Dorsolateral prefrontal cortex (tissue), 122 donors: ENCODE measurements at places on chromosomes 1 and 21.

DNA sequence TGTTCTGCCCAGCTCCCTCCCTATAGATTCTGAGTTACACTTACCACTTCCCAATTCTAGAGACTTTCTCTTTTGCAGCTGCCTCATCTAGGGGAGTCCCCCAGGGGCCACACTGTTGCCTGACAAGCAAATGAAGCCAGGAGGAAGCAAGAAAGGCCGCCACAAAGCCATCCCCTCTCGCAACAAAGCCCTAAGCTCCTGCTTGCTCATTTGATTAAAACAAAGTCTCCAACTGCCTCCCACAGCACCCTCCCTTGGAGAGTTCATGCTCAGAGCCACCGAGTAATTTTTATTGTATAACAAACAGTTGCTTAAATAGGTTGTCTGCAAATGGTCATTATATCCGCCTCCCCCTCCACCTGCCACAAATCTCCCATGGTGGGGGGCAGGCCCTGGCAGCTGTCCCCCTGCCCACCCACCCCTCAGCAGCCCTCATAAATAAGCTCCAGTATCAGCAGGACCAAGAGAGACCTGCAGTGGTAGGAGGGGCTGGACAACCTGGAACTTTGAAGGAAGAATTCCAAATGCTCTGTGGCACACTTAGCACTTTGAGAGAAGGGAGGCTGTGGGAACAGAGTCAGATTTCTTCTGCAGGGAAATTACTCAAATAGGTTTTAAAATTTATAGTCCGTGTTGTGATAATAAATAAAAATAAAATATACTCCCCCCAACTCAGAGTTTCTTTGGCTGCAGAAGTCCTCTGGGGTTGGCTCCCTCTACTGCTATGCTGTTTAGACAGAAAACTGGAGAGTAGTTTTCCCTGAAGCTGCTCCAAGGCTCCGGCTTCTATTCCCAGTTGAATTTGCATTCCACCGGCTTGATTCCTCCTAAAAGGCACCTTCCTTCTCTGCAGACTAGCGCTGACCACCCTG lies 237.5 kb downstream of the TTLL7 start:
- DNase-seq: no peak

GRCh38 chr1:19978143-19978542 lies 1.3 kb downstream of the PLA2G2A start:
- DNase-seq: no peak

- no peak for DNase-seq
Measured at GRCh38 chr1:36925251-36925650, 109.1 kb downstream of the GRIK3 start.

DNA sequence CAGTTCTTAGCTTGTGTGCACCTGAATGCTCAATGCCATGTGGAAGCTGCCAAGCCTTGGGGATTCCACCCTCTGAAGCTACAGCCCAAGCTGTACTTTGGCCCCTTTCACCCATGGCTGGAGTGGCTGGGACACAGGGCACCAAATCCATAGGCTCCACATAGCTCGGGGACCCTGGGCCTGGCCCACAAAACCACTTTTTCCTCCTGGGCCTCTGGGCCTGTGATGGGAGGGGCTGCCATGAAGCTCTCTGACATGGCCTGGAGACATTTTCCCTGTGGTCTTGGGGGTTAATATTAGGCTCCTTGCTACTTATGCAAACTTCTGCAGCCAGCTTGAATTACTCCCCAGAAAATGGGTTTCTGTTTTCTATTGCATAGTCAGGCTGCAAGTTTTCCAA lies 579.9 kb downstream of the MATN1 start:
- DNase-seq: no peak

GRCh38 chr1:162004441-162004950 lies 19.2 kb downstream of the OLFML2B start:
- DNase-seq: no peak

DNA sequence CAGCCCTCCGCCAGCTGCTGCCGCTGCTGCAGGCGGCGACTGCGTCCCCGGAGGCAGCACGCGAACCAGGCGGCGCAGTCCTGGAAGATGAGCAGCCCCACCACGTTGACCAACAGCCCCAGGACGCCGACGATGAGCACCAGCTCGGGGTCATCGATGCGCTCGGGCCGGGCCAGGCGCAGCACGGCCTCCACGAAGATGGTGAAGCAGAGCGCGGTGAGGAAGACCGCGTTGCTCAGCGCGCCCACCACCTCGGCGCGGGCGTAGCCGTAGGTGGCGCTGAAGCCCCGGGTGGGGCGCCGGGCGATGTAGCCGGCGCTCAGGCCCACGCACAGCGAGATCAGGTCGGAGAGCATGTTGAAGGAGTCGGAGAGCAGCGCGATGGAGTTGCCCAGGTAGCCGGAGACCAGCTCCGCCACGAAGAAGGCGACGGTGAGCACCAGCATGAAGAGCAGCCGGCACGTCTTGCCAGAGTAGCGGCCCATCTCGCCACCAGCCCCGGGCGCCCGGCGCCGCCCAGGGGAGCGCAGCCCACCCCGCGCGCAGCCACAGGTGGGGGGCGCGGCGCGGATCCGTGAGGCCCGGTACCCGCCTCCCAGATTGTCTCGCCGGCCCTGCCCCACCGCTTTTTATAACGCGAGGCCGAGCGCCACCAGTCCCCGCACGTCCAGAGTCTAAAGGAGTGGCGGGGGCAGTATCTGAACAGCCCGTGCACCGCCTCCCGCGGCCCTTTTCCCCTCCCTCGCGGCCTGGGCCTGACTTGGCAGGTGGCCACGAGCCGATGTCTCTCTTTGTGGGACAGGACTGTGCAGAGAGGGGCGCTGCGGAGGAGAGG lies at the start of gene SLC30A10:
Gene SLC30A10 (minus strand): TSS at position 602 of the 835 bp plus-strand sequence. CDS start 117 bp downstream, at position 485.
- DNase-seq: peak; percentile 34

- no peak for DNase-seq
Measured at GRCh38 chr1:38826262-38826661, 33.3 kb downstream of the RRAGC start.

GRCh38 chr1:37021502-37021901 lies 12.8 kb downstream of the GRIK3 start:
- DNase-seq: no peak

GRCh38 chr1:204321665-204322064 lies 38.1 kb downstream of the PLEKHA6 start:
- DNase-seq: no peak

- no peak for DNase-seq
Measured at GRCh38 chr1:78607944-78608343, 12.3 kb upstream of the IFI44L start.

DNA sequence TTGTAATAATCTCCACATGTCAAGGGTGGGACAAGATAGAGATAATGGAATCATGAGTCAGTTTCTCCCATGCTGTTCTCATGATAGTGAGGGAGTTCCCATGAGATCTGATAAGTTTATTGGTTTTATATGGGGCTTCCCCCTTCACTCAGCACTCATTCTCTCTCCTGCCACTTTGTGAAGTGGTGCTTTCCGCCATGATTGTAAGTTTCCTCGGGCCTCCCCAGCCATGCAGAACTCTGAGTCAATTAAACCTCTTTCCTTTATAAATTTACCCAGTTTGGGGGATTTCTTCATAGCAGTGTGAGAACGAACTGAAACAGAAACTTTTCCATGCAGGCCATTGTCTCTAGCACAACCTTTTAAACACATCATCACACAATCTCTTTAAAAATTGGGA lies 221.5 kb upstream of the BRINP3 start:
- no peak for DNase-seq

GRCh38 chr1:11051781-11052511 lies 4.9 kb upstream of the MASP2 start:
- no peak for DNase-seq

- no peak for DNase-seq
Measured at GRCh38 chr1:244800821-244801220, 34.6 kb upstream of the COX20 start.

DNA sequence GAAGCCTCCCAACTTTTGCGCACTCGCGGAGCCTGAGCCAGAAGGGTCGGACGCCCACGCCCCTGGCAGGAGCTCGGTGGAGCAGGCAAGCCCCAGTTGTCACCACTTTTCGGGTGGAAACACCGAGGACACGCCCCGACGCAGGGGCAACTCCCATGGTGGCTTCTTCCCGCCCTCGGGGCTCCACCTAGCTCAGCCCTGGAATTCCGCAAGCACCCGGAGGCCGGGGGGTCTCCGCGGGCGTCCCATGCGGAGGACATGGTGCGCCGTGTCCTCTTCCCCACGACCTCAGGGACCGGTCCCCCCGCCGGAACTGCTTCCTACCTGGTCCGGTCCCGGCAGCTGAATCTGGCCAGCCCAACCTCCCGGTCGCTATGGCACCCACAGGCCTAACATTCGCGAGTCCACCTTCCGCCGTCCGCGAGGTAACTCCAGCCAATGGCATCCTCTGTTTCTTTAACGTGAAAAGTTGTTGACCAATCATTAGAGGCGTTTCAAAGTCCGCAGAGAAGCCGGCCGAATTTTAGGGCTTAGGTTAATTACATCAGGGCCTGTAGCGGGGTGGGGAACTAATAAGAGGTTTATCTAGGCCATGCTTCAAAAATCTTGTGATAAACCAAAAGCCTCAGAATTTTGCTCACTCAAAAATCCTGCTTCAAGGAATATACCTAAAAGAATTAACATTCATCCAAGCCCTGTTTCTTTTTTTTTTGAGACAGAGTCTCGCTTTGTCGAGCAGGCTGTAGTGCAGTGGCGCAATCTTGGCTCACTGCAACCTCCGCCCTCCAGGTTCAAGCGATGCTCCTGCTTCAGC lies at the start of gene STPG1:
Gene STPG1 (minus strand): TSS at position 433 of the 814 bp plus-strand sequence. CDS start 12,394 bp downstream, outside the sequence.
- peak; percentile 81 for DNase-seq

DNA sequence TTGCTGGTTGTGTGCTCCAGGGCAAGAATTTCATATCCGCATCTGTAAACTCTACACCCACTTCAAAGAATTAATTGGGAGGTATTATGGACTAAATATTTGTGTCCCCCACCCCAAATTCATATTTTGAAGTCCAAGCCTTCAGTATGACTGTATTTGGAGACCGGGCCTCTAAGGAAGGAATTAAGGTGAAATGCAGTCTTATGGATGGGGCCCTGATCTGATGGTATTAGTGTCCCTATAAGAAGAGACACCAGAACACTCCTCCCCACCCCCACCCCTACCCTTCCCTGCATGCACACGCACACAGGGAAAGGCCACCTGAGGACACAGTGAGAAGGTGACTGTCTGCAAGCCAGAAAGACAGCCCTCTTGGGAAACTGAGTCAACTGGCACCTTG lies 332.4 kb downstream of the RPS6KC1 start:
- DNase-seq: no peak

- DNase-seq: no peak
Measured at GRCh38 chr1:54271341-54271740, 71.4 kb downstream of the MRPL37 start.

DNA sequence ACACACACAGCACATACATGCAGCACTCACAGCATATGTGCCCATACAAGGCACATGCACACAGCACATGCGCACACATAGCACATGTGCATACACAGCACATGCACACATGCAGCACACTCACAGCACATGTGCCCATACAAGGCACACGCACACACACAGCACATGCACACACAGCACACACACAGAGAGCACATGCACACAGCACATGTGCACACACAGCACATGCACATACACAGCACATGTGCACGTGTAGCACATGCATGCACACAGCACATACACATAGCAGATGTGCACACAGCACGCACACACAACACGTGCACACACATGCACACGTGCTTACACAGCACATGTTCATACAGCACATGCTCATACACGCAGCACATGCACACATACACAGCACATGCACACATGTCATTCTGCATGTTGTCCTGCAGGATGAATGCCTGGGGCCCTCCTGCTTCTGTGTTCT lies 48.1 kb downstream of the PCNT start:
- DNase-seq: no peak

DNA sequence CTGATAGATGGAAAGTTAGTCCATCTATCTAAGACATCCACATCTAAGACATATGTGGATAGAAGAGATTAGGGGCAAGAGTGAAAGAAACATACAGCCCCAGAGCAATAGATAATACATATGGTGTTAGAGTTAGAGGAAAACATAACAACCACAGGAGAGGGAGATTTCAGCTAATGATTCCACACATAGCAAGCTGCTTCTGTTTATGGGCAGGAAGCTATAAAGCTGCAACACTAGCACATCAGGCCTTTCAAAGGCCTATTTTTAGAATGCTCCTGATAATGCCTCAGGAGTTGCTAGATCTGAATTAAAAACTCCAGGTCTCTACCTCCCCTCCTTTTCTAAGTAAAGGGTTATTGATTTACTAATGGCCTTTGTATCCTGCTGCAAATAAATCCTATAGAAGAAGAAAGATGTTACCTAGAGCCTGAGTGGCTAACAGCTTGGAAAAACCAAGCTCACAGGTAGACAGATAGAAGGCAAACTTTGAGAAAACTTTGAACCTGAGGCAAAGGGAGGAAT lies 36.1 kb downstream of the BRINP2 start:
- DNase-seq: no peak

- DNase-seq: no peak
Measured at GRCh38 chr1:70033266-70033873, 172.0 kb downstream of the LRRC40 start.

- DNase-seq: peak; percentile 80
Measured at GRCh38 chr1:21324368-21325141, 34.3 kb upstream of the ECE1 start.

- no peak for DNase-seq
Measured at GRCh38 chr1:61028136-61028535, 54.2 kb upstream of the NFIA start.

DNA sequence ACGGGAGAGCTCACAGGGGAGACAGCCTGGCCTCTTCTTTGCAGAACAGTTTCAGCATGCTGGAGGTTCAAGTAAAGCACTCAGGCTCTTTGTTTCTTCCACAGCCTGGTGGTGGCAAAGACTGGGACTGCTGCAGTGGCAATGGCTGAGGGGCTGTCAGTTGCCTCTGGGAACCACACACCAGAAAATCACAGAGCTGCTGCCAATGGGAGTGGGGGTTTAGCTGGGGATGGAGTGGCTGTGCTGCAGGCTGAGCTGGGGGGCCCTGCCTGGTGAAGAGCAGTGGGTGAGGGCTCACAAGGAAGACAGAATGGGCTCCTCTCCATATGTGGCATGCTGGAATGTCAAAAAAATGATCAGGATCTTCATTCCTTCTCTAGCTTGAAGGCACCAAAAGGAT lies 25.6 kb upstream of the PTGFR start:
- no peak for DNase-seq

- DNase-seq: no peak
Measured at GRCh38 chr1:100834777-100835660, 59.6 kb downstream of the EXTL2 start.

DNA sequence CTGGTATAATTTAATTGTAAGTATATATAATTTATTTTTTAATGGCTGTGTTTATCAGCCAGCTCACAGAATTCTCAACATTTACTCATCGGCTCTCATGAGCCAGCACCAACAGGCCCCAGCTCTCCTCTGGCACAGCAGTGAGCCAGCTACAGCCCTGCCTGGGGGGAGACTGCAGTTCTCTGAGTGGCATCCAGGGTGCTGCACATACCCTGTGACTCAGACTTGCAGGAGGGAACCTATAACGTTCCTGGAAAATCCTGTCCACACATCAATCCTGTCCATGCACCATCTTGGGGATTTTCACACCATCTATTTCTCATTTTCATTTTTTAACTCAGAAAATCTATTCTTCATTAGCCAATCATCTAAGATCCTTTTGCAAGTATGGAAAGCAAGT lies 36.5 kb downstream of the FHAD1 start:
- no peak for DNase-seq
